ENCODE measurements at places on chromosomes 6 and 20.

DNA sequence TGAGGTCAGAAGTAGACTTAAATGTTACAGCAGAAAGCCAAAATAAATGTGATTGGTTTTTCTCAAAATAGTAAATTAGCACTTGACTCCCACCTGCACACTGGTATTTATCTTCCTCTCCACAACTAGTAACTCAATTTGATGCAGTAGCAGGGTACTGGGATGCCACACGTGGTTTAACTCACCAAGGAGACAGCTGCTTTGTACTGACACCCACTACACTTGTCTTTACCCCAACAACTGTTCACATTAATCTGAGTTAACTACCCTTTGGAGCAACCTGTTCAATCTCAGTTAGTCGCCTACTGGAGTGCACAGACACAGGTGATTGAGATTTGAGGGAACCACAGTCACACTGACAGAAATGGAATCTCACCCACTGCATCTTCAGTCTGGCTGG is 242.1 kb downstream of the PRKN start:
- DNase-seq: no peak

DNA sequence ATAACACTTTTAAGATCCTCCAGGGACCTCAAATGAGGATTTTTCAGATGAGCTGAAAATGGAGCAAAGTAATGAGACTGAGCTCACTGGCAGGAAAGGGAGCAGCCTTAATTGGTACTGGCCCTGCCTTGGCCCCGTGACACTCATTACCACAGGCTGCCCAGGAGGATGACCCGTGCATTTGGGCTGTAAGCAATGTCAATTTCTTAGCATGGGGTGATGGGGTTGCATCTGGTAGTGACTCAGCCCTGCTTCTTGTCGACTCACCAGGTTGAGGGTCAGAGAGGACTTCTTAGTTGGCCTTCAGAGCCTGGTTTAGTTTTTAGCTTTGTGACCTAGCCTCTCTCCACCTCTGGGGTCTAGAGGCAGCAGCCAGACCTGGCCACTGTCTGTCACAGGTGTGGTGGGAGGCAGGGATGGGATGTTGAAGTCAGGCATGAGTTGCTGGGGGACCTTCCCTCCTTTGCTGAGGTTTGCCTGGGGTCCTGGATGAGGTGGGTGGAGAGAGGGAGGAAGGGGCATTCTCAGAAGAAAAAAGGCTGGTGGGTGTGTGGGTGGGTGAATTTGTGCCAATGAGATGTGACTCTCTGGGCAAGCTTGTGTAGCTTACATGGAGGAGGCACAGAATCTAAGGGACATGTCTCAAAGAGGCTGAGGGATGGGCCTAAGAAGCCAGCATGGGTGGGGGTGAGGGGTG is 25.9 kb upstream of the EPB41L1 start:
- DNase-seq: no peak

DNA sequence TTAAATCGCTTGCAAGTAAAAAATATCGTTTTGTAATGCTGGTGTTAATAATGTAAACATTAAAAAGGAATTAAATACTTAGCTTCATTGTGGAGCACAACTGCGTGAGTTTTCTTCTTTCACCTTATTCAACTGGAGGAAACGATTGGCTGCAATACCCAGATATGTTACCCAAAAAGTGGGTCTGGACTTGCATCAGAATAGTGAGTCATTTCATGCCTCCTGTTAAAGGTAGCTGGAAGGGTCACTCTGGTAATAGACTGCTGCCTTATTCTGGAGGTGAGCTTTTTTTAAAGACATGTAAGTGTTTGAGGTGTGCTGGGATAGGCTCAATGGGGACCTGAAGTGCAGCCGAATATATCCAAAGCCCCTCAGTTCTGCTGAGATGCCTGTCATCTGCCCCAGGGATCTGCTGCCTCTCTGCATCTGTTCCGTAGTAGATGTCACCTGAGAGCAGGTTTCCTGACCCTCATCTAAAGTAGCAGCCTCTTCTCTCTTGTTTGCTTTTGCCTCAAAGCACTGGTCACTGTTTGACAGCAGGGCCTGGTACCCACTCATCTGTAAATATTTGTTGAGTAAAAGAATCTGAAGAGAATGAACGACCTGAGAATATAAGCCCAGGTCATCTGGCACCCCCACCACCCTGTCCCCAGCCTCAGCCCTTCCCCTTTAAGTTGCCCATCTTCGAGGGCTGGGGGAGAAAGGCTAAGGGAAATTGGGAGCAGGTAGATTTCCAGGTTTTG is 5.6 kb upstream of the UQCC2 start:
- DNase-seq: peak; percentile 21

GRCh38 chr20:48178633-48179032 is 393.4 kb upstream of the SULF2 start:
- no peak for DNase-seq

DNA sequence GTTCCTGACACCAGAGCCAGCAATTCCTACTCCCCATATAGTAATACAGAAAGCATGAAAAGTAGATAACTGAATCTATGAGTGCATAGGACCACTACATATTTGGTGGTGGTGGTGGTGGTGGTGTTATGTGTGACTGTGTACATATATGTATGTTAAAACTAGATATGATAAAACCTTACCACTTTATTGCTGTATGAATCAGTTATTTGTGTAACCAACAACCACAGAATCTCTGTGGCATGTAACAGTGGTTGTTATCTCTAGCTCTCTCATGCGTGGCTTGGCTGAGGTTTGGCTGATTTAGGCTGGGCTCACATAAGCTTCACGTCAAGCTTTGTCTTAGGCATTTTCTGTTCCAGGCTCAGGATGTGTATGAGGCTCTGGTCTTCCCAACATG is 55.7 kb downstream of the PLCB1 start:
- no peak for DNase-seq

DNA sequence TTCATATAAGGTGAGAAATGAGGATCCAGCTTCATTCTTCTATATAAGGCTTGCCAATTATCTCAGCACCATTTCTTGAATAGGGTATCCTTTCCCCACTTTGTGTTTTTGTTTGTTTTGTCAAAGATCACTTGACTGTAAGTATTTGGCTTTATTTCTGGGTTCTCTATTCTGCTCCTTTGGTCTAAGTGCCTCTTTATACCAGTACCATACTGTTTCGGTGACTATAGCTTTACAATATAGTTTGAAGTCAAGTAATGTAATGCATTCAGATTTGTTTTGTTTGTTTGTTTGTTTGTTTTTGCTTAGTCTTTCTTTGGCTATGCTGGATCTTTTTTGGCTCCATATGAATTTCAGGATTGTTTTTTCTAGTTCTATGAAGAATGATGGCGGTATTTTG is 64.6 kb downstream of the ERMARD start:
- DNase-seq: no peak

All from NCI-H748 treated with DMSO at 0.1 percent for 48 hours (cell line).